ENCODE measurements at places on chromosomes 11 and 22.

DNA sequence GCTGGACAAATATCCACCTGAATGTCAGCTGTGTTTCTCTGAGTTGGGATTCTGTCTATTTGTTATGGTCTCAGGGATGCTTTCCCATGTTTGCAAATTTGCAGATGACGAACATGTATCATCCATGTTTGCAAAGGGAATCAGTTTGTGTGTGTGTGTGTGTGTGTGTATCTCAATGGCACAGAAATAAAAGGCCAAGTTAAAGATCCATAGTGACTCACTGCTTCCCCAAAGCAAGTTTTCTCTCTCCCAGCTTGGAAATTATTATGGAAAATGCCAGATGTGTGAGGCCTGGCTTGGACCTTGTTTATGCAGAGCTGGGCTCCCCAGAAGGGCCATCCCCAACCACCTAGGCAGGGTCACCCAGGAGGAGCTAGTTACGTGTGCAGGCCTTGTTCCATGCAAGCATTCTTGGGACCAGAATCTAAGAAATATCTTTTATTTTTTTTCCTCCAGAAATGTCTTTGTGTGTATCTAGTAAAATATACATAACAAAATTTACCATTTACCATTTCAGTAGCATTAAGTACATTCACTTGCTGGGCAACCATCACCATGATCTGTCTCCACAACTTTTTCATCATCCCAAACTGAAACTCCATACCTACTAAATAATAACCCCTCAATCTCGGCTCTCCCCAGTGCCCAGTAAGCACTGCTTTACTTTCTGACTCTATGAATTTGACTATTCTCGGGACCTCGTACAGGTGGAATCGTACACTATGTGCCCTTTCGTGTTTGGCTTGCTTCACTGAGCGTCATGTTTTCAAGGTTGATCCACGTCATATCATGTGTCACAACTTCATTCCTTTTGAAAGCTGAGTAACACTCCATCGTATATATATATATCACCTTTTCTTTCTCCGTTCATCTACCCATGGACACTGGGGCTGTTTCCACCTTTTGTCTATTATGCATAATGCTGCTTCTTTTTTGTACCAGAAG is 56.6 kb upstream of the WNT7B start:
- DNase-seq: no peak

- no peak for DNase-seq
Measured at GRCh38 chr11:104120493-104121137, 43.3 kb downstream of the PDGFD start.

GRCh38 chr22:42922374-42923191 is 65.5 kb upstream of the ARFGAP3 start:
- no peak for DNase-seq

- DNase-seq: no peak
Measured at GRCh38 chr11:59053387-59053786, 32.7 kb upstream of the GLYATL1B start.

GRCh38 chr11:97110376-97110775 is 720.6 kb downstream of the JRKL start:
- DNase-seq: no peak

DNA sequence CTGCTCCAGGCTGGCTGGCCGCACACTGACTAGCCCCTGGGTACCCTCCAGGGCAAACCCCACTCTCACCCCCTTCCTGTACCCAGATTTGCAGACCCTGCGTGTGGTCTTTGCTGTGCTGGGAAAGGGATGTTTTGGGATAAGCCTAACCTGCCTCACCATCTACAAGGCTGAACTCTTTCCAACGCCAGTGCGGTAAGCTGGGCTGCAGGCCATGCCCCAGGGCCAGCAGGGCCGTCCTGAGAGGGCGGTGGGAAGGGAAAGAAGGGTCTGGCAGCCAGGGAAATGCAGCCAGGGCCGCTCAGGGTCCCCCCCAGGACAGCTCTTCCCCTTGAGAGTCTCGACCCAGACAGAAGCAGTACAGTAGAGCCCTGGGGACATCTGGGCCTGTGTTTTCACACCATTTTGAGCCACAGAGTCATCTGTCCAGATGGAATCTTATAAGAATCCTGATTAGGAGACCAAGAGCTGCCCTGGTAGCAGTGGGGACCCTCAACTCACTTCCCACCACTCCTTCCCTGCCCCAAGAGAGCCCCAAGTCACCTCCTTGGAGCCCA is 22.4 kb upstream of the SLC22A12 start:
- DNase-seq: no peak

GRCh38 chr11:2251138-2251537 is 19.2 kb downstream of the ASCL2 start:
- no peak for DNase-seq

Measured in RCC 7860 (cell line).